Activated CD4-positive, alpha-beta T cell treated with anti-CD3 and anti-CD28 coated beads, Interleukin-2, amount 50 U/mL, for 1 hour (primary cell): ENCODE measurements at places on chromosomes 13 and 19.
A peak's percentile ranks its signal among the peaks of the same experiment; 100 is the strongest.

GRCh38 chr13:88617176-88617575 is 946.0 kb downstream of the SLITRK5 start:
- no peak for DNase-seq

- no peak for DNase-seq
Observed at GRCh38 chr13:23828086-23828485, 61.1 kb downstream of the MIPEP start.

- no peak for DNase-seq
Observed at GRCh38 chr13:58480061-58480460, 848.5 kb downstream of the PCDH17 start.

- no peak for DNase-seq
Observed at GRCh38 chr19:48695743-48696352, at the start of gene FUT2. TSS of gene FUT2 (plus strand) at chr19:48695971. CDS start at chr19:48702957, 6,986 bp downstream.

- DNase-seq = no peak
Observed at GRCh38 chr13:112770504-112770903, 80.7 kb downstream of the ATP11A start.

DNA sequence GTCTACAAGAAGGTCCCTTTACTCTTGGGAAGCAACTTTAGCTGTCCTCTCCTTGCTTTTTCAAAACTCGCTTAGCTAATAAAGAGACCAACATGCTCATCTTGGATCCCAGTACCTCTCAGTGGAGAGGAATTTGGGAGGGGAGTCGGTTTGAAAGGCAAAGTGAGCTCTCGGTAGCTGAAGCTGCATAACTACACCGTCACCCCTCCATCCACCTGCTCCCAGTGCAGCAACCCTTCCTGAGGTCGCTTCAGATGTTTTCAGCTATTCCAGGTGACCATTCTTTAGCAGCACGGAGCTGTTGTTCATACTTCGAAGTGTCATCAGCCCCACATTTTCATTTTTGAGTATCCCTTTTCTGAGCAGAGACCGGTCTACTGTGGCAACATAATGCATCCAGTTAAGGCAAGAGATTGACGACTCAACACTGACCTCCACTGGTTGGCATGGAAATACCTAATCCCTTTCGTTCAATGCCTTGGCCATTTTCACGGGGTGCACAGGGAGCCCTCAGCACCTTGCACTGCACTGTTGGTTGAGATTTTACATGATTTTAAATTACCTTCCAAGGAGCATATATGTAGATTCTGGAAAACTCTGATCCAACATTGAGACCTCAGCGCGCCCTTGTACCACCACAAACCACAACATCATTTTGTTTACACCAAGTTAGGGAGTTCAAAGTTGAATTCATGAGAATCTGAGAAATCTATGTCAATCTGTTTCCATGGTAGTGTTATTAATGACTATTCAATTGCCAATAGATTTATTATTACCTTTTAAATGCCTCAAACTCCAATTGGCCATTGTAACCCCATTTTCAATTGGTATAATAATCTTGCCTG is 42.2 kb downstream of the DLEU7 start:
- peak; percentile 52 for DNase-seq

GRCh38 chr13:21333186-21333585 is 125.9 kb downstream of the ZDHHC20 start:
- DNase-seq = no peak

GRCh38 chr19:42420055-42420544 is 7.1 kb downstream of the LIPE start:
- peak; percentile 80 for DNase-seq

GRCh38 chr13:76293751-76294150 is 592.5 kb downstream of the KCTD12 start:
- no peak for DNase-seq

DNA sequence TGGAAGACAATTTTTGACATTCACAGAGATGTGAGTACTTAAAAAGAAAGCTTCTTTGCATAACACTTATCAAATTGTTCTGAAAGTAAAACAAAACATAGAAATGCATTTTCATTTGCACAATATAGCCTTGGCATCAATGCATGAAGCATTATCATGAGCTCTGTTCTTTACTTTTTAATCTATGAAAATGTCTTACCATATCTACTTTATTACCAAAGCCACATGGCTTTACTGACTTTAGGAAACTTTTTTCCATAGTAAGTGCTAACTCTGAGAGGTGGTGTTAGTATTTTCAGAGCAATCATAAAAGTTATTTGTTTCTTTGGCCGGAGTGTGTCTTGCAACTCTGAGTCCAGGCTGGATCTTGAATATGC is 10.5 kb downstream of the TNFRSF19 start:
- DNase-seq = no peak

DNA sequence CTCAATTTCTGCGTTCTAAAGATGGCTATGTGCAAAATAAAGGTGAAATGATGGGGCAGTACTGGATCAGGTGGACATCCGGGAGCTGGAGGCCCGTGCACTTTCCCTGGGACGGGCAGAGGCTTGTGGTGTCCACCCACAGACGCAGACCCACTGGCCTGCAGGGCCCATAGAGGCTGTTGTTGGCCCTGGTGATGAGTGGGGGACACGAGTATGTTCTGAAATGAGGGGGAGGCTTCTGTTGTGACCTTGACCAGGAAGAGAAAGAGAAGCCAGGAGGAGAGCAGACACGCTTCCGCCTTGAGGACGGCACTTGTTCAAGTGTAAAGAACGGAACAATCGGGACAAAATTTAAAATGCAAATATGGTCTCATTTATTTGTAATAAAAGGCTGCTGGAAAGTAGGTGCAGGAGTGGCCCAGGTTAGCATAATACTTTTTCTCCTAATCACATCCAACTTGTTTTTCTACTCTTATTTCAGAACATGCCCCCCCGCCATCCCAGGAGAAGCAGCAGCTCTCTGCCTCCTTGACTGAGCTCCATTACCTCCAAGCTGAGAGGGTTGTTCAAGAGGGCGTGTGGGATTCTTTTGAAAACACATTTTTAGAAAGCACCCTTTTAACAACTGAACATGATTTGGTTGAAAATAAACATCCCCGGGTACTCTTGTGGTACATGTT is 27.1 kb downstream of the ATP11A start:
- no peak for DNase-seq

GRCh38 chr19:16078759-16079707 is 2.7 kb downstream of the TPM4 start:
- peak; percentile 59 for DNase-seq

DNA sequence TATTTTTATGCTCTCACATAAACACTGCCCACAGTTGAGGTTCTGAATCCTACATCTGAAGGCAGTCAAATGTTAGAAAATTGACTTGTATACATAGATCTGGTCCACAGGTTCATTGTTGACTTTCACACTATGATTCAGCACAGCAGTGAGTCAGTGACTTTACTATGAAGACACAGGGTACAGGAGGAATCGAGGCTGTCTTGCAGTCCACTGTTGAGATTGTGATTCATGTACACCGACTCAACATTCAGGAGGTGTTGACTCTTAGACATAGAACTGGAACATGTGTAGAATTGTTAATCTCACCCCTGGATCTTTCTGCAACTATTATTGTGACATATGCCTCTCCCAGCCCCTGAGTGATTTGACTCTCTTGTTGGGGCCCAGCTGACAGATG is 74.3 kb upstream of the ZNF43 start:
- DNase-seq = no peak

DNA sequence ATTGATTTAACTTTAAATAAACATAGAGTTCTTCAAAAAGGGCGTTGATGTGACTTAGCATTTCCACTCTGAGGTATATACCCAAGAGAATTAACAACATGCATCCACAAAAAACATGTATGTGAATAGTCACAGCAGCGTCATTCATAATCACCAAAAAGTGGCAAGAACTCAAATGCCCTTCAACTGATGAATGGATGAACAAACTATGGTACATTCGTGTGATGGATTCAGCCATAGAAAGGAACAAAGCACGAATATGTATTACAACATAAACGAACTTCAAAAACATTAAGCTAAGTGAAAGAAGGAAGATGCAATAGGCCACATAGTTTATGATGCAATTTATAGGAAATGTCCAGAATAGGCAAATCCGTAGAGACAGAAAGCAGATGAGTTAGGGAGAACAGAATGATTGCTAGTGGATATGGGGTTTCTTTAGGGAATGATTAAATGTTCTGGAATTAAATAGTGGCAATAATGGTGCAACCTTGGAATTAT is 72.3 kb upstream of the UQCRFS1 start:
- DNase-seq = no peak

- no peak for DNase-seq
Observed at GRCh38 chr19:28631961-28632360, 581.0 kb downstream of the UQCRFS1 start.

DNA sequence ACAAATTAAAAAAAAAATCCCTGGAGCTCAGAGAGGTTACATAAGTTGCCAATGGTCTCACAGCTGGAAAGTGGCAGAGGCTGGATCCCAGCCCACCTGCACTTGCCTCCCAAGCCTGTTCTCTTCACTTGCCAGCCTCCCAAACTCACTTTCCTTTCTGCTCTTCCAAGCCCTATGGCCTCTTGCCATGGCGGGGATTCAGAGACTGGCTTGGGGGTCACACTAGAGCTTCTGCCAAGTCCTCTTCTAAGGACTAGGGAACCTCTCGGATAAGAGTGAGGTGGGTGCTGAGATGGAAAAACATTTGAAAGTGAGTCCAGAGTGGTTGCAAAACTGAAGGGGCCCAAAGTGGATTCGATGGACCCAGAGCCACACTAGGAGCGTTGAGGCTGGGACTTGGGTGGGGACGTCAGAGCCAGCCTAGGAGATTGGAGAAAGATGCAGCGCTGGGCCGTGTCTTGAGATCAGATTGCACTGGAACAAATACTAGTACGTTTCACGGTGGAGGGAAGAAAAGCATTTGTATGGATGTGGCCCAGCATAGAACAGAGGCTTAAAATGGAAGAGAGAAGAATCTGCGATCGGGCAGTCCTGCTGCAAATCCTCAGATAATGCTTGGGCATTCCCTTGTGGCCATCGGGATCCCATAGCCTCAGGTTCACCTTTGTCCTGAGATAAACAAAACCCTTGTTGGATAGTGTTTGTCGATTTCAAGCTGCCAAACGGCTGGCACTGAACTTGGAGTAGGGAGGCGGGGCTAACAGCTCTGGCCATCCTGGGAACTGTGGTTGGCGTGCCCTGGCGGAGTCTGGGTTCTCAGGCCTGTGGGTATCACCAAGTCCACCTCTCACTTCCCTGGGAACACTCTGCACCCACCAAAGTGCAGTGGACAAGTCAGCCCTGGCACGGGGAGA is 84.8 kb downstream of the ING1 start:
- no peak for DNase-seq

- peak; percentile 87 for DNase-seq
Observed at GRCh38 chr19:29671393-29672160, 6.3 kb downstream of the PLEKHF1 start.

DNA sequence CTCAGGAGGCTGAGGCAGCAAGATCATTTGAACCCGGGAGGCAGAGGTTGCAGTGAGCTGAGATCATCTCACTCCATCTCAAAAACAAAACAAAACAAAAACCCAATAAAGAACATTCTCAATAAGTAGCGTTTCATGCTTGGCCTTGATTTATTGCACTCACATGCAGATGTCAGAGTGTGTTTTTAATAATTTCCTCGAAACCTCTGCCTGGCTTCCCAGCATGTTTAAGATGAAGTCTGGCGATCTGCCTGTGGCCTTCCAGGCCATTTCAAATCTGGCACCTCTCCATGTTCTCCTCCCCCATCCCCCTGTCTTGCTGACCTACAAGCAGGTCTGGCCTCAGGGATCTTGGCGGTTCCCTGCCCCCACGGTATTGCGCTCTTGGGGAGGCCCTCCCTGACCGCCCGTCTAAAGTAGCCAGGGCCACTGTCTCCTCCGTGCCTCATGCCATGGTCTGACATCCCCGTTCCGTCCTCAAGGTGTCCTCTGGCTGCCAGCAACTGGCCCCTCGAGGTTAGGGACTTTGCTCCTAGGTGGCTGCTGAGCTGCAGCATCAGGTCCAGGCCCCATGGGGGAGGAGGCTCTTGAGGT is 1.6 kb downstream of the WDR88 start:
- no peak for DNase-seq

DNA sequence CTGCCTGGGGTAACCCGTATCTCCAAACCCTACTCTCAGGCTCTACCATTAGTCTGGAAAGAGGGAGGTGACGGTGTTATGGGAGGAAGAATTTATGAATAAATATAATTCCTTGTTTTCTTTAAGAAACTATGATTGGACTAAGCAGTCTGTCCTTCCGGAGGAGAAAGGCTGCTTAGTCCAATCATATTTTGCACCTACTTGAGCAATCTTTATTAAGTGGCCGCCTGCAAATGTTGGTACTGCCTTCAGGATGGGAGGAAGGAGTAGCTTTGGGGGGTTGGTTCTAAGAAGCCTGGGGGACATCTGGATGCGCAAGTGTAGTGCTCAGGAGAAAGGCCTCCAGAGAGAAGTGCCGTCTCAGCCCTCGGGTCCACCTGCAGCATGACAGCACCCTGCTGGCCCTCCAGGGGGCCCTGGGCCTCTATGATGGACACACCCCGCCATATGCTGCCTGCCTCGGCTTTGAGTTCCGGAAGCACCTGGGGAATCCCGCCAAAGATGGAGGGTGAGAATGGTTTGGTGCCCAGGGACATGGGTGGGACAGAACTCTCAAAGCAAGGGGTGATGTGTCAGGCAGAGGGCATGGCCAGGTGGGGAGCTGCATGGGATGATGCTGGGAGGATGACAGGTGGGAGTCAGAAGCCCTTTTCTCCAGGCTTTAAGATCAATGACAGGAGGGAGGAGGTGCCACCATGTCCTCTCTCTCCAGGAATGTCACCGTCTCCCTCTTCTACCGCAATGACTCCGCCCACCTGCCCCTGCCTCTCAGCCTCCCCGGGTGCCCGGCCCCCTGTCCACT is 4.1 kb downstream of the ACP4 start:
- no peak for DNase-seq

DNA sequence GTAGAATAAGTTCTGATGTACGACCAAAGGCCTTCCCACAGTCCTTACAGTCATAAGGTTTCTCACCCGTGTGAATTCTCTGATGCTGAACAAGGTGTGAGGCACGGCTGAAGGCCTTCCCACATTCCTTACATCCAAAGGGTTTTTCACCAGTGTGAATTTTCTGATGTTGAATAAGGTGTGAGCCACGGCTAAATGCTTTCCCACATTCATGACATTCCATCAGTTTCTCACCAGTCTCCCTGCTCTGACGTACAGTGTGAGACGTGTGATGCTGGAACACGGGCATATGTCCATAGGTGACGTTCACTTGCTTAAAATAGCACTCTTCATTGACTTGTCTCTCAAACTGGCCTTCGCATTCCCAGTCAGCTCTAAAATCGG is 31.0 kb upstream of the COX7A1 start:
- DNase-seq = no peak
